ENCODE measurements at places on chromosomes 5 and 9.

GRCh38 chr9:84939774-84940173 is 270.2 kb downstream of the NTRK2 start:
- DNase-seq, result no peak

GRCh38 chr5:179618923-179619554 is 4.4 kb downstream of the HNRNPH1 start:
- DNase-seq, result no peak

GRCh38 chr5:172339264-172340180 is 56.0 kb upstream of the UBTD2 start:
- no peak for DNase-seq

- DNase-seq, result no peak
Measured at GRCh38 chr5:130279386-130279785, 375.1 kb downstream of the CHSY3 start.

All from T-helper 1 cell (primary cell).